ENCODE measurements at places on chromosomes 12 and 14. TPM values are rescaled to one million over a fixed set of nuclear protein-coding genes. Genes with fewer than 3 reads are reported as not detected.

Gene PCNX1
- 210 TPM for total RNA-seq

Gene POLR3B
- total RNA-seq: 16.6 TPM

Gene NTN4
- total RNA-seq: 62.9 TPM

Gene TAS2R19
- 41.9 TPM for total RNA-seq

Gene CLMN
- total RNA-seq: 3.1 TPM

Gene PDE3A
- total RNA-seq: 7.5 TPM

Gene CEBPE
- not detected for total RNA-seq

Gene ZC2HC1C
- total RNA-seq: 2.8 TPM

Gene GPR162
- 57.0 TPM for total RNA-seq

Gene DNAL1
- total RNA-seq: 21.9 TPM

Gene CRIP1
- 1.6 TPM for total RNA-seq

Gene PARP11
- total RNA-seq: 27.9 TPM

Gene CD4
- 1.9 TPM for total RNA-seq

Gene VRTN
- not detected for total RNA-seq

Gene NID2
- 6.9 TPM for total RNA-seq

Gene GDF11
- 11.0 TPM for total RNA-seq

Gene VIPAS39
- 35.1 TPM for total RNA-seq

Gene LRP1-AS
- total RNA-seq: not detected

Gene PAH
- not detected for total RNA-seq

Gene CD69
- total RNA-seq: not detected

All from parietal lobe (tissue), 2 donors.